Activated T-cell treated with anti-CD3 and anti-CD28 coated beads, Interleukin-2, amount 50 U/mL, for 48 hours (primary cell): ENCODE measurements at places on chromosomes 6 and 20.
A peak's percentile ranks its signal among the peaks of the same experiment; 100 is the strongest.

- DNase-seq, result no peak
These were observed 141.6 kb upstream of the SHLD1 start for GRCh38 chr20:5608442-5609161.

DNA sequence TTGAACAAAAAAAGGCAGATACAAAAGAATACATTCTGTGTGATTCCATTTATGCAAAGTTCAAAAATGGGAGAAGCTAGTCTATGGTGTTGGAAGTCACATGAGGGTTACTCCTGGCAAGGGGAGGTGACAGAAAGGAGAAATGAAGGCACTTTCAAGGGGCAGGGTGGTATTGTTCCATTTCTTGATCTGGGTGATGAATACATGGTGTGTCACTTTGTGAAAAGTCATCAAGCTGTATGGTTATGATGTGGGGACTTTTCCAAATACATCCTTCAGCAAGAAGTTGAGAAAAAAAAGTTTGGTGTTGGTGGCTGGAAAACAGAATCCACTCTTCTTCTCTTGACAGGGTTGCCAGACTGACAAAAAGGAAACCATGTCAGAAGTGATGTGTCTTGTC, 60.6 kb upstream of the MDGA1 start:
- no peak for DNase-seq

- no peak for DNase-seq
These were observed 912 bp downstream of the SNRNP48 start for GRCh38 chr6:7590918-7591302.

GRCh38 chr20:17044891-17045290, 181.9 kb upstream of the PCSK2 start:
- DNase-seq, result no peak

DNA sequence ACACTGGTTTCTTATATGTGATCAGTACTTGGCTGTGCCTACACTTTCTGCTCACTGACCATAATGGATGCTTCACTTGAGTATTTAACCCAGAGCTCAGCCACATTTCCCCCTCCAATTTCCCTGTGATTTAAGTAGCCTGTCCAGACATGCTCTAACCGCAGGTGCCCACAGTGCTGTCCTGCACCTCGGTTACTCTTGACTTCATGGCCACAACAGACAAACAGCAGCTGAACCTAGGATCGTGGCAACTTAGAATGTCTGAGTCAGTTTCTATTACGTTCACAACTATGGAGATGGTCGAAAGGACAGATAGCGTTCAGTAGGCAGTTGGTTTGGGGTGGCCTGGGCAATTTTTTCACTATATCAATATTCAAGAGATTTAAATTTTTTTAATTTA, 306.9 kb upstream of the SGK1 start:
- no peak for DNase-seq

GRCh38 chr6:4463236-4463635, 313.0 kb upstream of the CDYL start:
- no peak for DNase-seq

GRCh38 chr6:112307707-112308106, 39.4 kb upstream of the RFPL4B start:
- DNase-seq, result no peak

GRCh38 chr6:170516783-170517616, 36.1 kb downstream of the PSMB1 start:
- peak; percentile 40 for DNase-seq

DNA sequence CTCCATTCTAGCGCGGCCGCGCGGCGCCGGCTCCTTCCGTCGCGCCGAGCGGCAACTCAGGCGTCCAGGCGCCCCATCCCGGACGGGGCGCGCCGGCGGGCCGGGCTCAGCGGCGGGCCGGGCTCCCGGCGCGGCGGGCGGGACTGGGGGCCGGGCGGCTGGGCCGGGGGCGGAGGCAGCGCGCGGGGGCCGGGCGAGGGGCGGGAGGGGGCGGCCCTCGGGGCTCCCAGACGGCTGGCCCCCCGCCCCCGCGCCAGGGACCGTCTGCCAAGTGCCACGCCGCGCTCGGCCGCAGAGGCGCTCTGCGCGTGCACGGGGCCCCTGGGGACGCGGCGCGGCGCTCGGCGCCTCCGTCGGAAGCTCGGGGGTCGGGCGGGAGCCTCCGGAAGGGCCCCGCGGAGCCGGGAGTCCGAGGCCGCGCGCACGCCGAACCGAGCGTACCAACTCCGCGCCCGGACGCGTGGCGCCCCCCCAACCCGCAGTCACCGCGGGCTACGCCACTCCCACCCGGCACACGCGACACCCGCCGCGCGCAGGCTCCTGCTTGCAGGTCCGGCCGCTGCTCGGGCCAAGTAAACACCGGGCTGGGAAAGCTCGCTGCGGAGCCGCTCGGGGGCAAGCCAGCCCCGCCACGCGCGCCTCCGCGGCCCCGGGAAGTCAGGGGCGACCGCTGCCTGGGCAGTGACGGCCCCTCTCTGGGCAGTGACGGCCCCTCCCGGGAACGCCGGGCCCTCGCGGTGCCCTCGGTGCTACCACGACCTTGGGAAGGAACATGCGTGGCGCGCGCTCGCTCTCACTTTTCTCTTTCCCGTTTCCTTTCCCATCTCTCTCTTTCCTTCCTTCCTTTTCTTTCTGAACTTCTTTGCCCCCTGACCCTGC, at the start of gene PREX1:
PREX1 (minus strand) TSS at position 145 of the 879 bp plus-strand sequence; CDS start at position 6, 139 bp downstream.
- DNase-seq, result peak; percentile 81

GRCh38 chr6:55811074-55811473, 64.3 kb downstream of the BMP5 start:
- no peak for DNase-seq

DNA sequence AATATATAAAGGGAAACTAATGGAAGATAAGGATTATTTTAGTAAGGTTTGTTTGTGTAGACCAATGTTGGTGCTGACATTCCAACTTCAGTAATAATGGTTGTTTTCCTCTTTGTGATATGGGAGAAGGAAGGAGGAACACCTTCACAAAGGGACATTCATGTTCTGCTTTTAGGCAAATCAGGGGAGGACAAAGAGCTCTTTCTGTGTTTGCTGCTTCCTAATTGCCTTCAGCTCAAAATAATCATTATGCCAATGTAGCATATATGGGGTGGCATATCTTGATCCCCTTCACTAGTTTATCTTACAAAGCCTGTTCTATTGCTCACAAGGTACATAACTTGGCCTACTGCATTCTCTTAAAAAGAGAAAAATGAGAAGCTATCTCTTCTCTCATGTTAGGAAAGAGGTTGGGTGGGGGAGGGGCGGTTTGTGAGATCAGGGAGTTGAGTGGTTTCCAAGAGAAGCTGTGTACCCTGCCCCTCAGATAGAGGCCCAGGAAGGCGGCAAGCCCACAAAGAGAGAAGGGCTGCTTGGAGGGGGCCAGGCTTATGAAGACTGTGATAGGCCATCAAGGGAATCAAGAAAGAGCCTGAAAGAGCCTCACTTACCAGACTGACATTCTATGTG, 4.7 kb upstream of the ADGRG6 start:
- DNase-seq, result no peak

- no peak for DNase-seq
These were observed 275.2 kb downstream of the GMDS start for GRCh38 chr6:1970151-1970561.

GRCh38 chr6:69953491-69953890, 87.1 kb downstream of the COL19A1 start:
- DNase-seq, result no peak

- no peak for DNase-seq
These were observed 92.3 kb downstream of the MRPL14 start for GRCh38 chr6:44034931-44035345.

DNA sequence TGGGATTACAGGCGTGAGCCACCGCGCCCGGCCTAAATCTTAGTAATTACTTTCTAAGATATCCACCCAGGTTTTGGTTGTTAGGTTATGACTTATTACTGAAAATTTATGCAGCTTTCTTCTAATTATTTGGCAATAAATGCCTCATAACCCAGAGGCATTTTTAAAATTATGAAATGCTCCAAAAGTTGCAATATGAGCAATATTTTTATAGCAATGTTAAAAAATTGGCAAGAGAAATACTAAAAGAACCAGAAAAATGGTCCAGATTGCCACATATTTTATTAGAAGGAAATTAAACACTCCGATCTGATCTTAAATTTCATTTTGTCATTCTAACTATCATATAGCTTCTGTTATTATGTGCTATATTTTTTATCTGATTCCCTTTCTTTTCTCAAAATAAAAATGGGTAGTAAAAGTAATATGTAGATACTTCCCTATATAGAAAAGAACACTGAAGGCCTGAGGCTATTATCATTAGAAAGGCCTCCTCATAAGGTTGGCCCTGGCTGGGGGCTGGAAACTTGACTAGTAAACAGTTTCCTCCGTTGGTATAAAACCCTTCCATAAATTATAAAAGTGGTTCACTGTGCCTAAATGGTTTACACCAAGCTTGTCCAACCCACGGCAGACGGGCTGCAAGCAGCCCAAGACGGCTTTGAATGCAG, 22.1 kb downstream of the BLOC1S5 start:
- DNase-seq, result no peak

GRCh38 chr6:72182337-72183246, 296.2 kb downstream of the RIMS1 start:
- peak; percentile 18 for DNase-seq

DNA sequence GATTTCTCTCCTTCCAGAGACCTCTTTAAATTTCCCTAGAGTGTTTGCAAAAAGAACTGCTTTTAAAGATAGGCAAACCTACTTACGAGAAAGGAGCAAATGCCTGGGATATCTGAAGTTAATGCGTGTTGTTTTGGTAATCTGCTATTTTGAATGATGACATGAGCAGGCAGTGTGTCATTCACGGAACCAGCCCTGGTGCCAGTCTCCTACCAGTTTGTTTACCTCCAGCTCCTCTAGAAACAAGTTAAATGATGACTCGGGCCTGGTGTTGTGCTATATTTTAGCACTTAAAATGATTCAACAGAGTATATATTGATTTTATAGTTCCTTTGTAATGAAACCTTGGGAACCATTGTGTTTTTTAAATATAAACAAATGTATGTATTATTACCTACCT, 41.1 kb upstream of the MAP3K4 start:
- DNase-seq, result no peak

- DNase-seq, result no peak
These were observed 18.7 kb downstream of the CDS2 start for GRCh38 chr20:5145365-5146098.

GRCh38 chr6:133326584-133326983, 85.4 kb downstream of the EYA4 start:
- no peak for DNase-seq
